ENCODE measurements at places on chromosomes 16 and 17. TPM values are rescaled to one million over a fixed set of nuclear protein-coding genes. Genes with fewer than 3 reads are reported as not detected.
A peak's percentile ranks its signal among the peaks of the same experiment; 100 is the strongest.

- no peak for DNase-seq
These were observed 345.3 kb downstream of the FOXL1 start for GRCh38 chr16:86923656-86924055.

COL1A1 gene
- 65.6 TPM for total RNA-seq

DNA sequence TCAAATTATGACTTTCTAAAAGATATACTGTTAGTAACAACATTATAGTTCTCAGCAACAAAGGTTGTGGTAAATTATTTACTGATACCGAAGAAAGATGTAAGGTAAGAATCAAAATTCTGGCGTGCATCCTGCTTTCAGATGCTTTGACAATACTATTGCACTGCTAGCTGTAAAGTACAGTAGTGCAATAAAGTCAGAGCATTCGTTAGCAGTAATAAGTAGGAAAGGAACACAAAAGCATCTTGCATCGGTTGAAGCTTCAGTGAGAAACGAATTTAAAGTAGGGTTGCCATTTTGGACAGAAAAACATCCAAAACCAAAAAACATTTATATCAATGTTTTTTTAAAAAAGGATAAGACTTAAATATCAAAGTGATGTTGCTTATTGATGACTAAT is 4.0 kb downstream of the SKA2 start:
- no peak for DNase-seq

FOXN1 gene
- total RNA-seq, result not detected

PDILT gene
- not detected for total RNA-seq

ABCC12 gene
- not detected for total RNA-seq

OR2C1 gene
- total RNA-seq, result not detected

DNA sequence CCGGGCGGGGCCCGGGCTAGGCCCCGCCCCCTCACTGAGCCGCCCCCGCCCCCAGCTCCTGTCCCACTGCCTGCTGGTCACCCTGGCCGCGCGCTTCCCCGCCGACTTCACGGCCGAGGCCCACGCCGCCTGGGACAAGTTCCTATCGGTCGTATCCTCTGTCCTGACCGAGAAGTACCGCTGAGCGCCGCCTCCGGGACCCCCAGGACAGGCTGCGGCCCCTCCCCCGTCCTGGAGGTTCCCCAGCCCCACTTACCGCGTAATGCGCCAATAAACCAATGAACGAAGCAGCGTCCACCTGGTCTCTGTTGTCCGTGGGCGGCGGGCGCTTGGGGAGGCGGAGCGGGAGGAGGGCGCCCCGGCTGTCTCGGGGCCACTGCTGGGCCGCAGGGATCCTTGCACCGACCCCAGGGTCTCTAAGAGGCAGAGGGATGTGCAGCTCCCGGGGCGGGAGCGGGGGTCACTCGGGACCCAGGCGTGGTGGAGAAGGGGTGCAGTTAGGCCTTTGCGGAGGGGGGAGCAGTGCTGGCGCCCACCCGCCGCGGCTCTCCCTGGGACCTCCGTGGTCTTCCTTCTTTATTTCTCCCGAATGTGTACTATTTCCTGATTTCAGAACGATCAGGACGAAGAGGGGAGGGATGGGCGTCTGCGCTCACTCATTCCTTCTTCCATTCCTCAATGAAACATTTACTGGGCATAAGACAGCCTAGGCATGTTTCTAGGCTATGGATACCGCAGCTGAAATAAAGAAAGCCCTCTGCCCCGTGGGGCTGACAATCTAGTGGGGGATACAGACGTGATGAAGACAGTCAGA is 2.0 kb downstream of the HBZ start:
- no peak for DNase-seq

DNA sequence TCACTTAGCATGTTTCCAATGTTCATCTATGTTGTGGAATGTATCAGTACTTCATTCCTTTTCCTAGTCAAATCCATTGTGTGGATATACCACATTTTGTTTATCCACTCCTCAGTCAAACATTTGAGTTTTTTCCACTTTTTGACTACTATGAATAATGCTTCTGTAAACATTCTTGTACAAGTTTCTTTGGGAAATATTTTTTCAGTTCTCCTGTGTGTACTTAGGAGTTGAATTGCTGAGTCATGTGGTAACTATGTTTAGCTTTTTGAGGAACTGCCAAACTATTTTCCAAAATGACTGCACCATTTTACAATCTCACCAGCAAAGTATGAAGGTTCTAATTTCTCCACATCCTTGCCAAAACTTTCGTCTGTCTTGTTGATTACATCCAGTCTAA is 223.7 kb upstream of the AXIN2 start:
- DNase-seq, result peak; percentile 98

DNA sequence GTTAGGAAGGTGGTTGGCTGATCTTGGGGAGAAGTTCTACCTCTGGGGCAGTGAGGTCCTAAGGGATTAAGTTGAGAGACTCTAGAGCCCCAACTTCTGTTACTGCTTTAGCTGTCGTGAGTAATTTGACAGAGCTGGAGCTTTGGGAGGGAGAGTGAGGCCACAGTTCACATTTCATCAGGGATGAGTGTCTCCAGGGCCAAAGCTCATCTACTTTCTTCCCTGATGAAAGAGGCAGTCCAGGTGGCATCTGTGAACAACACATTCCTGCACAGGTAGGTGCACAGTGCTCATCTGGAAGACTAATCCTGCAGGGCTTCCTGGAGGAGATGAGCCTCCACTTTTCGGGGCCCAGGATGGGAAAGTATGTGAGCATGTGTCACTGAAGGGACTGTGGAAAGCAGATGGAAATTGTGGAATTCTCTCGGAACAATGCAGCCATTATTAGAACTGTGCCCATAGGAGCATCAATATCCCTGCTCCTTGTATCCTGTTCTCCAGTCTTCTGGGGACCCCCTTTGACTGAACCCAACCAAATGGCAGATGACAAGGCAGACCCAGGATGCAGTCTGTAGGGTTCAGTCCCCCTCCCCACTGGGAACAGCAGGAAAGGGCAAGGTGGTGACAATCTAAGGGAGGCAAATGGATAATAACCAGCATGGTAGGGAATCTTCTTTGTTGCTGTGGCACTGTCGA is 9.0 kb downstream of the DYNLL2 start:
- no peak for DNase-seq

PRAC2 gene
- not detected for total RNA-seq
